Cardiac ventricle fibroblast (primary cell): ENCODE measurements at places on chromosomes 5 and 9. TPM values are rescaled to one million over a fixed set of nuclear protein-coding genes. Genes with fewer than 3 reads are reported as not detected.

The SPINK13 gene
- total RNA-seq: 6.4 and 8.4 TPM in 2 replicates

The NRG2 gene
- 0.05 and 0.12 TPM in 2 replicates for total RNA-seq

The IFNA13 gene
- not detected in 2 replicates for total RNA-seq

The FCHSD1 gene
- 6.5 and 6.7 TPM in 2 replicates for total RNA-seq

The ENTPD8 gene
- not detected in 2 replicates for total RNA-seq
